ENCODE measurements at places on chromosomes 13 and 19.

DNA sequence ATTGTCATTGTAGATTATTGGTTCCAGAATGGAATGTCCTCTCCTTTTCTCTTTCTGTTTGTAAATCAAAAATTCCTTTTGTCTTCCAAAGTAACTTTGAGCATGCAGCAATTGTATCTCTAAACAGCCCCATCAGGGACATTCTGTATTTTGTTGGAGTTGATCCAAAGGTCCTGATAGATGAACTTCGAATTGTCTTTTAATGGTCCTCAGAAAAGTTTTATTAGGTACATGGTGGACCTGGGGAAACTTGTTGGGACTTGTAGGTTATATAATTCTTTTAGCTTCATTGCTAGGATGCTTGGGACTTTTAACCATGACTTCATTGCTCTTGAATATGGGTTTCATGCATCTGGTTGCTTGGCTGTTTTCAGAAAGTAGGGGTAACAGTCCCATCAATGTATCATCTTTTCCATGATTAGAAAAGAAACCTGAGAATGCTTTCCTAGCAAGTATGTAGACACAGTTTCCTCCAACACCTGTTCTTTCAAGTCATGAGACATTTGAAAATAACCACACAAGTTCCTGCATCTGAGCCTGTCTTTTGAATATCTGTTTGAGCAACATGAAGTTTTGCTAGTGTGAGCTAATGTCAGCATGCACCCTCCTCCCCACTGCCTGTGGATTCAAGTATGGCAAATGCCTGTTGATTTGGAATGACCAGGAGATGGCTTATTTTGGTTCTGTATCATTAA lies 413.1 kb downstream of the KCNRG start:
- no peak for DNase-seq

- DNase-seq, result no peak
Measured at GRCh38 chr19:33506498-33506897, 15.1 kb downstream of the PEPD start.

DNA sequence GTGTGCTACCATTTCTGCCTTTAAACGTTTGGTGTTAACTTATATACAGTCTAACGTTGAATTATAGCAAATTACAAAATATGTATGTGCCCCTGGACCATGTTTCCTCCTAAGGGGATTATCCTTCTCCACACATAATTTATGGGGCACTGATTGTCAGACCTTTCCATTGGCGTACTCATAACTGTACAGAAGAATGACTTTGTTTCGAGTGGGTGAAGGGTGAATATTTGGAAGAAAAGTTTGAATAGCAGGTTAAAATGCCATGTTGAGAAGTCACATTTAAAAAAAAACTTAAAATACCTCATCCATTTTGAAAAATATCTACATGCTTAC lies 58.8 kb downstream of the SLC10A2 start:
- no peak for DNase-seq

DNA sequence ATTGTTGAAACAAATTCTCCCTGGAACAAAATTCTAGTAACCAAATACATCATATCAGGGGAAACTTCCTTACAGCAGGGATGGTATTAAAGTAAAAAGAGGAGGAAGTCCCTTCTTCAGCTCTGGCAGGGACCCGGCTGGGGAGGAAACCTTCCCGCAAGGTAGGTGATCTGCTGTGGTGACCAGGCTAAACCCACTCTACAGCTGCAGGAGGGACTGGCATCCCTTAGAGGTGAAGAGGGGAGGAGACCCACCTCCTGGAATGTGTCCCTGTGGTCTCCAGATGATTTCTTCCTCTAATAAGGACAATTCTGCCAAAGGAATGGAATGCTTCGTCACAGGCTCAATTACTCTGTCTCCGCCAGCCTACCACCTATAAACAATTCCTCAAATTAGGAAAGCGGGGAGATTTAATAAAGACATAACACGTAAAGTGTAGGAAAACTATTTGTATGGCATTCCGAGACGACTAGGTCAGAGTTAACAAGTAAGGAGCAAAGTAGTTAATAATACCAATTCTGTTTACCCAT lies 637 bp upstream of the PDS5B start:
- DNase-seq, result no peak

DNA sequence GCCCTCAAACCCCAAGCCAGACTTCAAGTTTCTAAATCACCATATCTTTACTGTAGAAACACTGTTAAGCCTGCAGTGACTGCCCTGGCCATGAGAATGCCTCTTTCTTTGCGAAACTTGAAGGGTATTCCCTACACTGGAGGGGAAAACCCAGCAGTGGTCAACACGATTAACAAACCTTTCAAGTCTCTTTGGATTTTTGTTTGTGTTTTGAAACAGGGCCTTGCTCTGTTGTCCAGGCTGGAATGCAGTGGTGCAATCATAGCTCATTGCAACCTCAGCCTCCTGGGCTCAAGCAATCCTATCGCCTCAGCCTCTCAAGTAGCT lies 17.4 kb upstream of the POMP start:
- no peak for DNase-seq

GRCh38 chr19:53463263-53463662 lies 4.3 kb upstream of the ZNF813 start:
- no peak for DNase-seq

DNA sequence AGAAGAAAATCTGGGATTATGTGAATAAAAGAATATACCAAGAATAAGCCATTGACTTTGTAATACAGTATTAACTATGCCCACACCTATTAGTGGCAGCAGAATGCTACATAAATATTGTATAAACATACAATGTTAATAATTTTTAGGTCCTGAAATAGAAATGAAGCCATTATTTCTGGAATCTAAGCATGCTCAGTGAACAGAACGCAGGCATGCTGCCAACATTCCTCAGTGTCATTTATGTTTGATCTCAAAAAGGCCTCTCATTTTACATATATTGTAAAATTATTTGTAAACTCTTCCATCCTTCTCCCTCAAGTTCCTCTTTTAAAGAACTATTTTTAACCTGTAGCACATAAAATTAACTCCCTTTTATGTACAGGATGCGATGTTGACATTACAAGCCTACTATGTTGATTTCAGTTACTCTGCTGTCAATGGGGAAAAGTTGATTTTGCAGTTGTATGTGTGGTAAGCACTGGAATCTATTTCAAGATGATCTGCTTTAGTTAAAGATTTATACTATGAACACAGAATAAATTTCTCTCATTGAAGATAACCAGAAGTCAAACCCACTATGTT lies 118.8 kb downstream of the VWA8 start:
- DNase-seq, result no peak

Measured in stimulated activated CD8-positive, alpha-beta memory T cell treated with anti-CD3 and anti-CD28 coated beads, Interleukin-12 subunit alpha, Interleukin-12 subunit beta, amount 100 ng/mL, for 4 hours (primary cell).